Activated CD4-positive, alpha-beta T cell treated with anti-CD3 and anti-CD28 coated beads, Interleukin-10, Interleukin-2, amounts not matched to agents 100 ng/mL and 50 ng/mL, durations not matched to agents 16 hours and 8 hours (primary cell): ENCODE measurements at places on chromosomes 12 and 14.

- DNase-seq, result no peak
Measured at GRCh38 chr14:99173506-99173905, 98.5 kb downstream of the BCL11B start.

- no peak for DNase-seq
Measured at GRCh38 chr12:116454950-116455447, 104.2 kb upstream of the MAP1LC3B2 start.

DNA sequence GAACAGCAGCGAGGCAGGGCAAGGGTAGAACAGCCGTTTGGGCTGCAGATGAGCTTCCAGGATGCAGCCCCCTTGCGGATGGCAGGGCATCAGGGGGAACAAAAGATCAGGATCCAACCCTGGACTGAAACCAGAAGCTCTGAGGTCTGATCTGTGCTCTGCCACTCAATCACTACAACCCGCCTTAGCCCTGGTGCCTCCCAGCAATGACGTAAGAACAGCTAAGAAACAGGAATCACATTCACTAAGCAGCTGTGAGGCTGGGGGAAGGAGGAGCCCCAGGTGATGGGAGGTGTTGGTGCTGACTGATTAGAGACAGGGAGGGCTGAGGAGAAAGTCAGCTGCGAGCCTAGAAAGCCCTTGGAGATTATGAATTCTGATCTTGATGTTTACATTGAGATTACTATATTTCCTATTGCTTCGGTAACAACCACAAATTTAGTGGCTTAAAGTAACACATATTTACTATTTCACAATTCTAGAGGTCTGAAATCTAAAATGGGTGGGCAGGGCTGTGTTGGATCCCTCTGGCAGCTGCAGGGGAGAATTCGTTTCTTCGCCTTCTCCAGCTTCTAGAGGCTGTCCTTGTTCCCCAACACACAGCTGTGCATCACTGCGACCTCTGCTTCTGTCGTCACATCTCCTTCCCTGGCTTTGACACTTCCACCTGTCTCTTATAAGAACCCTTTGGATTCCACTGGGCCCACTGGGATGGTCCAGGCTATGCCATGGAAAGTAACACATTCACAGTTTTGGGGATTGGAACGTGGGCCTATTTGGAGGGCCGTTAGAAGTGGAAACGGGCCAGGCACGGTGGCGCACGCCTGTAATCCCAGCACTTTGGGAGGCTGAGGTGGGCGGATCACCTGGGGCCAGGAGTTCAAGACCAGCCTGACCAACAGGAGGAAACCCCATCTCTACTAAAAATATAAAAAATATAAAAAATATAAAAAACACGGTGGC, 6.1 kb upstream of the CD9 start:
- DNase-seq, result no peak

- peak; percentile 24 for DNase-seq
Measured at GRCh38 chr12:76519538-76519937, 40.0 kb downstream of the OSBPL8 start.

- no peak for DNase-seq
Measured at GRCh38 chr12:108254517-108255251, 84.4 kb downstream of the CMKLR1 start.

DNA sequence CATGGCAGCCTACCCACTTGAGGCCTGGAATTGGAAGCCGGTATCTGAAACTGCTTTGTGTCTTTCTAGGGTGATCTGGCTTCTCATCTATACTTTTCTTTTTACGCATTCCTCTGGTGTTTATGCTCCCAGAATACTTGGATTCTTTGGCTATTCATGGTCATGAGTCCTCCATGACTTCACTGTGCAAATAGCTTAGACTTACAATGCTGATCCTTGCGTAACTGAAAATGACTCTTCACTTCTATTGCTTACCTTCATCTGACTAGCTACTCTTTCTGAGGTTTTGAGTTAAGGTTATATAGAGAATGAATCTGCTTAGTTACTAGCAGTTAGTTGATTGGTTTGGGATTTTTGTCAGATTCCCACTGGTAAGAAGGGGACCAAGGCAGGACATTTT, 121.7 kb upstream of the NOVA1 start:
- no peak for DNase-seq

- DNase-seq, result no peak
Measured at GRCh38 chr12:127324681-127325080, 942.3 kb upstream of the TMEM132C start.

- no peak for DNase-seq
Measured at GRCh38 chr14:61644834-61645233, 50.5 kb upstream of the HIF1A start.

DNA sequence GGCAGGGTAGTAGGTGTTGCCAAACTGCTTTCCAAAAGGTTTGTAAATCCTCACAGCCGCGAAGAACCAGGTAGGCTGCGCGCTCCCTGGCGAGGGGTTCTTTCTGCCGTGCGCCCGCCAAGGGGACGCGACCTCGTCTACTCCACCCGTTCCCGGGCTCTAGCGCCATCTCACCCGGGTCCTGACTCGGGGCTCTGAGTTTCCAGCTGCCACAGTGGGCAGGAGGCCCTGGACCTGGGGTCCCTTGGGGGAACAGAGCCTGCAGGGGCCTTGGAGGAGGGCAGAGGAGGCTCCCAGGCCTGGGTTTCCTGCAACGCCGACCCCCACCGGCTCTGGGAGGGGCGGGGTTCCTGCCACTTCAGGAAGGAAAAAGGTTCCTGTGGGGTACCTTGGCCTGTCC, 706 bp downstream of the ANHX start:
- DNase-seq, result no peak

GRCh38 chr12:107670999-107671643, 14.5 kb upstream of the PWP1 start:
- DNase-seq, result peak; percentile 51

GRCh38 chr14:38367922-38368321, 112.0 kb upstream of the CLEC14A start:
- DNase-seq, result no peak

- peak; percentile 24 for DNase-seq
Measured at GRCh38 chr12:119154435-119154818, 24.3 kb upstream of the HSPB8 start.

GRCh38 chr14:106115401-106115800, 589.0 kb downstream of the TMEM121 start:
- no peak for DNase-seq

GRCh38 chr12:71967211-71967610, 28.6 kb downstream of the TPH2 start:
- no peak for DNase-seq

GRCh38 chr14:20418501-20418909, 5.2 kb upstream of the TEP1 start:
- no peak for DNase-seq

GRCh38 chr12:123912415-123913380, 59.9 kb downstream of the CCDC92 start:
- DNase-seq, result no peak

DNA sequence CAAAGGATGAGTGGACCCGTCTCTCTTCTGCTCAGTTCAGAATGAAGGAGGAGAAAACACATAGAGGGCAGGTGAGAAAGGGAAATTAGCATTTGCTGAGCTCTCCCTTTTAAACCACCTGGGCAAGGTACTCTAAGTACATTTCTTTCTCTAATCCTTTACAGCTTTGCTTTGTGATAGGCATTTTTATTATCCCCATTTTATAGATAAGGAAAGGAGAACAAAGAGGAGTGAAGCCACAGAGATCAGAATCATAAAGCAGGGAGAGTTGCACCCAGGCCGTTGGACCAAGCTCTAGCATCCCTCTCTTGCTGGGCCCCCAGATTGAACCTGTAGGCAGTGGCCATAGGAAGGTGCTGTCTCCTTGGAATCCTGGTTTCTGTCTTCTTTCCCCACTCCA, 47.0 kb downstream of the VCPKMT start:
- DNase-seq, result no peak

DNA sequence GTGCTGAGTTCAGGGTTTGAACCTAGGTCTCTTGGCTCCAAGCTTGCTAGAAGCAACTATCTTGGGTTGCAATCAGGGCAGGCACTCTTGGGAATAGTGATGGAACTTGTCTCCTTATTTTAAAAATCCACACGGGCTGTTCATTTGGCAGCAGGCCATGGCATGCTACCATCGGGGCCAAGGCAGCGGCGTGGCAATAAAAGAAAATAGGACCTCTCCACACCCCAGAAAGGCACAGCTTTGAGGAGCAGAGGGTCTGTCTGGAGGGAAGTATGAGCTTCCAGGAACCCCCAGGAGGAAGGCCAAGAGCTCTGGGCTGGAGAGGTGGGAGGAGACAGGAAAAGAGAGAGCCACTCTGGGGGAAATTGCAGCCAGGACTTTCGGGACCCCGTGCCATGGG, 15.3 kb downstream of the RPS6KL1 start:
- no peak for DNase-seq

DNA sequence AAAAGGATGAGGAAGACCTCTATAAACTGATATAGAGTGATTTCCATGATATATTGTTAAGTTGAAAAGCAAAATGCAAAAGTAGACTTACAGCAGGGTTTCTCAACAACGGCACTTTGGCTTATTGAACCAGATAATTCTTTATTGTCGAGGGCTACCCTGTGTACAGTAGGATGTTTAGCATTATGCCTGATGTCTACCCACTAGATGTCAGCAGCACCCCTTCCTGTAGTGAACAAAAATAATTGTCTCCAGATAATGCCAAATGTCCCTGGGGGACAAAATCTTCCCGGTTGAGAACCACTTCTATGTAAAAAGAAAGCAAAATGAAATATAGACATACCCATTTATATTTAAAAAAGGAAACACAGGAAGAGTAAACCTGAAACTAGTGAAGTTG, 32.4 kb downstream of the ABCD2 start:
- DNase-seq, result peak; percentile 17

DNA sequence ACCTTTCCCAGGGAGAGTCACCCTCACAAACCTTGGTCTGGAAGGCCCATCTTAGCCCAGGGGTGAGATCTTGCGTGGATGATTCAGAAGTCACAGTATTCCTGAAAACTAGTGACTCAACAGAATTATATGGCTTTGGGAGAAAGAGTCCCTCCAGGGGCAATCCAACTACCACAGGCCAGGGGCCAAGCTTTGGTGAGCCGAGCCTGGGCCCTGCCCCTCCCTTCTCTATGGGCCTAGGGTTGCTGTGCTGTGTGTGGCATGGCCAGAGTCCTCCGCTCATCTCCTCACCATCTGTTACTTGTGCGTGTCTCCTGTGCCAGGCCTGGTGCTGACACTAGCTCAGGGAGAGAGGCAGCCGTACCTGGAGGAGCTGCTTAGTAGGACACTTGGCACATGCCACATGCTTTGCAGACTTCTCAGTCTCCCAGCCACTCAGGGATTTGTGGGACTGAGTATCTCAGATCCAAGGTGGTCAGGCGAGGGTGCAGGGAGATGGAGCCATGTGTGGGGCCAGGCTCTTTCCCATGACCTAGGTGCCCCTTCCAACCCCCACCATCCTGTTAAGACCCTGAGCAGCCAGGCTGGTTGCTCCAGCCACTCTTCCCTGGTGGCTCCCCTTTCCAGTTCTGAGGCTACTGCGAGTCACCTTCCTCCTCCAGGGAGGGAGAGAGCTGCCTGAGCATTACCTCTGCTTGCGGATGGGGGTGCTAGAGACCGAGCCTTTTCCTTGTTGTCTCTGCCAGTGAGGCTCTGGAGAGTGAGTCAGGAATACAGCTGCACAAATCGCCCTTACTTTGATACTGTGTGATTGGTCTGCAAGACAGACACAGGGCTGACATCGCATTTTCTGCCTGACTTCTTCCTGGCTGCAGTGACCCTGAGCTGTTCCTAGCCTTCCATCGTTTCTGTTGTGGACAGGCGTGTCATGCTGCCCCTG, 94.1 kb downstream of the SLC25A47 start:
- DNase-seq, result no peak

DNA sequence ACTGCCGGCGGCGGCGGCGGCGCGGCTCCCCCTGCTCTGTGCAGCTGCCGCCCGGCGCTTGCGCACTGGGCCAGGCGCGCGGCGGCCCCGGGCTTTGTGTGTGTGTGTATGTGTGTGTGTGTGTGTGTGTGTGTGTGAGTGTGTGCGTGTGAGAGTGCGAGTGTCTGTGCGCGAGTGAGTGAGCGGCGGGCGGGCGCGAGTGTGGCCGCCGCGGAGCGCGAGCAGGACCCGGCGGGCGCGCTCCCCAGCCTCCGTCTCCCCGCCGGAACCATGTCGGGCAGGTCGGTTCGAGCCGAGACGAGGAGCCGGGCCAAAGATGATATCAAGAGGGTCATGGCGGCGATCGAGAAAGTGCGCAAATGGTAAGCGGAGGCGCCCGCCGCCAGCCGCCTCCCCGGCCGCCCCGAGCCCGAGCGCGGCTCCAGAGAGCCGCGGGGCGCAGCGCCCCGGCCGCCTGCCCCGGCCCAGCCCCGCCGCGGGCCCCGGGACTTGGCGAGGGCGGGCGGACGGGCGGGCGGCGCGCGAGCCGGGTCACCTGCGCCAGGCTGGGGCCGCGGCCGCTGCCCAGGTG, at the start of gene BCL7A:
Gene BCL7A, plus strand, starts transcription at position 63 of the 571 bp plus-strand sequence. Its CDS starts 208 bp downstream, at position 271.
- DNase-seq, result peak; percentile 68

- DNase-seq, result no peak
Measured at GRCh38 chr14:34374998-34375740, 86.9 kb downstream of the SPTSSA start.

- DNase-seq, result no peak
Measured at GRCh38 chr14:41662780-41663472, 56.2 kb downstream of the LRFN5 start.

DNA sequence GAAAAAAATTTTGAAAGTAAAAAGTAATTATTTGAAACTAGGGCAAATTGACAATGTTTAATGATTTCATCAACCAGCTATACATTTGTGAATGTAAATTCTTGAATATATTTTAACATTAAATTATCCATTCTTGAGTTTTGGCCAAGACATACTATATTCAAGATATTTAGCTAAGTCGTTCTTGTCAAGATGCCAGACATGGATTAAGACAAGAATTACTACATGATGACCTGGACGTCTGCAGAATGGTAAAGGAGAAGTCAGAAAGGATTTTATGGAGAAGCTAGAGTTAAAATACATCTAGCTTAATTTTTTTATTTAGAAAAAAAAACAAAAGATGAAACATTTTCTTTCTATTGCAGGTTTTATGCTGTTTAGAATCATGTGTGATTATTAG, 255.8 kb downstream of the TMTC2 start:
- DNase-seq, result no peak

- no peak for DNase-seq
Measured at GRCh38 chr12:64616201-64616600, 5.9 kb downstream of the RASSF3 start.

GRCh38 chr14:66610154-66610563, 102.2 kb downstream of the GPHN start:
- DNase-seq, result peak; percentile 38

DNA sequence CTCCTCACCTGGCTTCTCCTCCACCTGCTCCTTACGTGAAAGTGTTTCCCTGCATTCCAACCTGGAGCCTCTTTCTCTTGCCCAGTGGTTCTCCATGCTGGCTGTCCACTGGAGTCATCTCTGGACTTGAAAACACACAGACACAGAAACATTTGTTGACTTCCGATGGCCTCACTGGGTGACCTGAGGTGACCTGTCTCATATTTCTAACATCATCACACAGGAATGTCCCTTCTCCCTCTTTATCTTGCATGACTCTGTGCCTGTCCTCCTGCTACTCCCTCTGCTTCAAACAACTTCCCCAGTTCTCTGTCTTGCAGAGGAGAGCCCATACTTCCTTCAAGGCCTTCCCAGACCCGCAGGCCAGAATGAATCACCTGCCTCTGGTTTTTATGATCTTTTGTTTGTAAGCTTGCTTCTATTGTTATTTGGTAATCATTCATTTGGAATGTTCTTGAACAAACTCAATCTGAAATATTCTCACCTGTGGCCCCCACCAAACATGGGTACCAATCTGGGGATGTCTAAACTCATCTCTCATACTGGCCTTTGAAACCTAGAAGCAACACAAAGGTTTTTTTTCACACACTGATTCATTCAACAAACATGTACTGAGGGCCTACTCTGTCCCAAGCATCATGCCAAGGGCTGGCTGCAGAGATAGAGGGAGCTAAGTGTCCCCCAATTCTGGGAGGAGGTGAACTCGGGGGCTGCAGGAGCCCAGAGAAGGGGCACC, 9.7 kb upstream of the RIN3 start:
- no peak for DNase-seq
